Cerebellar nuclear complex (tissue), 1 donor: ENCODE measurements at places on chromosomes 4 and X.

DNA sequence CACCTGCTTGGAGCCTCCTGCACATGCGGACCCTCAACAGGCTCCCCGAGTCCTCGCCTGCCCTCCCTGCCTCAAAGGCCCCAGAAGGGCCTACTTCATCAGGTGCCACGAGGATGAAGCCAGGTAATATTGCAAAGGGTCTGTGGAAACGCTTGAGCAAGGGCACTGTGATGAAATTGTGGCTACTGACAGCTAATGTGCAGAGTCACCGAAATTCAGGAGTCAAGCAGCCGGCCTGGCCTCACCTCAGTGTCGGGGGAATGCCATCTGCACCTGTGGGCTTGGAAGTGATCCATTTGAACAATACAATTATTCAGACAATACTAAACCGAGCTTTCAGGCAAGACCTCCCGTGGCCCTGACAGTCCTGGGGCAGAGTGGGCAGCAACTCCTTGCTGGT lies 3.1 kb upstream of the FGFR3 start:
- no peak for DNase-seq

DNA sequence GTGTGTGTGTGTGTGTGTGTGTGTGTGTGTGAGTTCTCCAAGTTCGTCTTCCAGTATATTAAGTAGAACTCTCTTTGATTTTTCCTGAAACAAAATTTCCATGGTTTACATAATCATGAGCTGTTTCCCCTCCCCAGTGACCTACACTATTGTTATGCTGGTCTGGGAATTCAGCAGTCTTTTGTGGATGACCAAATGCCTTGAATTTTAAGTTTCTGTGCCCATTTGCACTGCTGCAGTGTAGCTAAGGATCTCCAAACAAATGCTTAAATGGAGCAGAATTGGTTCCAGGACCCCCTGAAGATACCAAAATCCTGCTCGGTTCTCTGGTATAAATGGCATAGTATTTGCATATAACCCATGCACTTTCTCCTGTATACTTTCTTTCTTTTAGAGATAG lies 77.2 kb upstream of the SLC34A2 start:
- DNase-seq: no peak

DNA sequence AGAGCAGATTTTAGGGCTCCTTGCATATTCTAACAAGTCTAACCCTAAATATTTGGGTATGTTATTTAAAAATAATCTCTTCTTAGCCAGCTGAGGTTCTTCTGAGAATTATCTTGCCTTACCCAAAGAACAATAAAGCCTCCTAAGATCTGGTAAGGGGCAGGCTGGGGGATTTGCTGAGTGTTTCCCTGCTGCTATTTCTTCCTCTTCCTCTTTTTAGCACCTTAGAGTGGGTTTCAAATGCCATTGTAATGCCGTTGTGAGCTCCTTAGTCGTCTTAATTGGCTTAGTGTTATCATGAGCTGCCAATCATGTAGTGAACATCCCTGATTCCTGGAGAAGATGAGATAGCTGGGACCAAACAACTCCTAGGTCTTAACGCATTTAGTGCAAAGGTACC lies 15.4 kb downstream of the STOX2 start:
- no peak for DNase-seq

DNA sequence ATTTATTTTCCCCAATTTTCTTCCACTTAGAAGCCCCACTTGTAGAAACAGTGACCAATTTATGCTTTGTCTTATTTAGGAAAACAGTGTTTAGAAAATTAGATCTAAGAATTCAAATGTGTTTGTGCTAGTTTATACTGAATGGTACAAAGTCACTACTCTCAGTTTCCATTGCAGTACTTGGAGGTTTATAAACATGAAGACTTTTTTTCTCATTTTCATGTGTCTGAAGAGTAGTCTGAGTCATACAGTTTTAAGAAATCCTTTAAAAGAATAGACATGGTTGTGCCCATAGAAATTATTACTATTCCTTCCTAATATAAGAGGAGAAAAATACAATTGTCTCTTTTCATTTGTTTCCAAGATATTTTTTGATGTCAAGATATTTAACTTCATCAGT lies 458.7 kb downstream of the NAF1 start:
- DNase-seq: no peak

DNA sequence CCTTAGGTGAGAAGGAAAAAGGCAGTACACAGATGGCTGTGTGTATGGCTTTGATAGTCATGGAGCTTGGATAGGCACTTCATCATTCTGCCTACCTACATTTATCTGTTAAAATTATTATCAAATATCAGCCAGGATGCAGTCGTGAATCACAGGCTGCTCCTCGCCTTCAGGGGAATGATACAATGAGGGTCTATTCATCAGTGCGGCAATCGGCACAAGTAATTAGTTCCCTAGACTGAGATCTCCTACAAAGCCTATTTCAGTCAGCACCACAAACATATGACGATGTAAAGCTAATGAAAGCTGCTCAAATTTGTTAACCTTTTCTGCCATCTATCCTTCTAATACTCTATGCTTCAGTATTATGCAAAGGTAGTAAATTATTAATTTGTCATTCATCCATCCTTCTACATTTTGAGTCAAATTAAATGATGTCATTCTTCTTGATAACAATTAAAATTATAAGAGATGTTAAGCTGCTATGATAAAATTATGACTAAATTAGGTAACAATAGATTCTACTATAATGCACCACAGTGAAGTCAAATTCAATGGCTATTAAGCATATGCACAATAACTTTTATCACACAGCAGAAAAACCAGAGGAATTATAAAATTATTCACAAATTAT lies 19.0 kb downstream of the MAB21L2 start:
- no peak for DNase-seq

GRCh38 chr4:31366041-31366440 lies 645.9 kb downstream of the PCDH7 start:
- DNase-seq: no peak

GRCh38 chr4:82773057-82773456 lies 25.5 kb downstream of the SCD5 start:
- no peak for DNase-seq

GRCh38 chr4:7787681-7788141 lies 151.9 kb downstream of the AFAP1 start:
- DNase-seq: no peak

GRCh38 chr4:28149762-28150161 lies 1289.1 kb downstream of the STIM2 start:
- DNase-seq: no peak

DNA sequence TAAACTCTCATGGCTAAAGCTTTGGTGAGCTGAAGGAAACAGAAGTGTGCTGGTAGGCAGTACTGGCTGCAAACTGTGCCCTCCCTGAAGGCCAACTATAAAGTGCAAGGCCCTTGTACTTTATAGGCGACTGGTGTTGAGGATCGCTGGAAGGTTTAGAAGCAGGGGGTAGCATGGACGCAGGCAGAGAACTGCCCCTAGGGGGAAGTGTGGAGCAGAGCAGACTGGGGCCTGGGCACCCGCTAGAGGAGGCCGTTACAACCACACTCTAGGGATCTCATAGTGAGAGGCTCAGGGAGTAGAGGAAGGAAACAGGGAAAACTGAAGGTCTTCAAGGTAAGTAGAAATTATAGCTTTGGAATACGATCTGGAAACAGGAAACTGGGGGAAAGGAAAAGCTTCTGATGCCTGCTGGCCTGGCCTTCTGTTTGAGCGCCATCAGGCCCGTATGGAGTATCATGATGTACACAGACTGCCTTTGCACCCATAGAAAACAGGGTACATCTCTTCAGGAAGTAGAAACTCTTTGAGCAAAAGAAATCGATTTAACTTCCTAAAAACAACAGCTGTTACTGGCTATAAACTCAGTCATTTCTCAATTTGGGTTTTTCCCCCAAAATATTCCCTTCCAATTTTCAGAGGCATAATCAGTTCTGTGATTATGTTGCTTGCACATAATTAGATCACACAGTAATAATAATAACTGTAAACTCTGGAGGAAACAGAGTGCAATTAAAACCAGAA lies 23.9 kb upstream of the TMSB4X start:
- DNase-seq: no peak

DNA sequence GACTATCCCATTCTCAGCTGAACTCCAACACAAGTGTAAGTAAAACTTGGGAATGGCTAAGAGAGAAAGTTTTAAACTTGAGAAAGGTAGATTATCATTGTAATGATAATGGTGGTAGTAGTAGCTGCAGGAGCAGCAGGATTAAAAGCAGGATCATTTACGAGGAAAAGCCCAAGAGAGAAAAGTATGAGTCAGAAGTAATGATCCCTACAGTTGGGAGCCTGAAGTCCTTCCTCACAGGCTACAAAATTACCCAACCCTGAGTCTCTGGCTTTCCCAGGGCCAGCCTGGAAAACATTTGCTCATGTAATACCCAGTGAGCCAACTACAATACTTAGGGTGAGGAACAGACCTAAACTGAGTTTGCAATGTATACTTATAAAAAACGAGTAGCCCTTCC lies 4.4 kb upstream of the PRDM8 start:
- no peak for DNase-seq

DNA sequence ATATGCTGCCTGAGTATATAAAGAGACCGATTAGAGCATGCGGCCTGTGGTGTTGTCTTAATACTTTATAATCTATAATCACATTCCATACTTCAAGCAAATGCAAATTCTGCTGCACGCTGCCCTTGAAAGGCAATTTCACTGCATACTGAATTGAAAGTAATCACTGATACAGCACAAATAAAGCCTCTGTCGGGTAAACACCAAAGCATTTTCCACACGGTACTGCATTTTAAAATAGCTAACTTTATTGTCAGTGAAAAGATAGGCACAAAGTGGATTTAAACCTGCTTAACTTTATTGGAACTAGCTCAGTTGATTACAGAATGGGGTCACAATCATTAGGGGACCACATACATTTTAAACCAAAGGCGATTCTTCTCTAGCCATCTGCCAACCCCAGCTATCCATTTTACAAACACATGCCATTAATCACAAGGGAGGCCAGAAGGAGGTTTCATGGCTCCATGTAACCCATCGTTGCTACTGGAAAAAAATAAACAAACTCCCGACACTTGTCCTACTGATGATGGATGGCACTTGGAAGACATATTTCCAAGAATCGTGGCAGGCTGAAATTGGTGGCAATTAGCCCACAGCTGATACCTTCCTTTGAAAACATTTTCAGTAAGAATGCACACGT lies 65.9 kb downstream of the AMOT start:
- DNase-seq: no peak

- no peak for DNase-seq
Measured at GRCh38 chr4:98937986-98938720, 9.2 kb upstream of the EIF4E start.

DNA sequence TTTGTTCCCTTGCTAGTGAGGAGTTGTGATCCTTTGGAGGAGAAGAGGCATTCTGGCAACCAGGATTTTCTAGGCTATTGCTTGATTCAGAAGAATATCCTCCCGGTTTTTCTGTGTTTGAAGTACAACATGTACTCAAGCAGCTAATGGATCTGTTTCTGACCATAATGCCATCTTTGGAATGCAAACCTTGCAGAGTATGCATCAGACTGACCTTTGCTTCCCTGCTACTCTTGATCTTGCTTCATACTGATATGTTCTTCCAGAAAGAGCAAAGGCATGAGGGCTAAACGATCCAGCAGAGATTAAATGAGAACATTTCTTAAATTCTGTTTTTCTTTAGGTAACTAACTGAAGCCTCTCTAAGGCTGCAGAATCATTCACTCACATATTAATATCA lies 265.4 kb upstream of the SLC7A11 start:
- DNase-seq: no peak

DNA sequence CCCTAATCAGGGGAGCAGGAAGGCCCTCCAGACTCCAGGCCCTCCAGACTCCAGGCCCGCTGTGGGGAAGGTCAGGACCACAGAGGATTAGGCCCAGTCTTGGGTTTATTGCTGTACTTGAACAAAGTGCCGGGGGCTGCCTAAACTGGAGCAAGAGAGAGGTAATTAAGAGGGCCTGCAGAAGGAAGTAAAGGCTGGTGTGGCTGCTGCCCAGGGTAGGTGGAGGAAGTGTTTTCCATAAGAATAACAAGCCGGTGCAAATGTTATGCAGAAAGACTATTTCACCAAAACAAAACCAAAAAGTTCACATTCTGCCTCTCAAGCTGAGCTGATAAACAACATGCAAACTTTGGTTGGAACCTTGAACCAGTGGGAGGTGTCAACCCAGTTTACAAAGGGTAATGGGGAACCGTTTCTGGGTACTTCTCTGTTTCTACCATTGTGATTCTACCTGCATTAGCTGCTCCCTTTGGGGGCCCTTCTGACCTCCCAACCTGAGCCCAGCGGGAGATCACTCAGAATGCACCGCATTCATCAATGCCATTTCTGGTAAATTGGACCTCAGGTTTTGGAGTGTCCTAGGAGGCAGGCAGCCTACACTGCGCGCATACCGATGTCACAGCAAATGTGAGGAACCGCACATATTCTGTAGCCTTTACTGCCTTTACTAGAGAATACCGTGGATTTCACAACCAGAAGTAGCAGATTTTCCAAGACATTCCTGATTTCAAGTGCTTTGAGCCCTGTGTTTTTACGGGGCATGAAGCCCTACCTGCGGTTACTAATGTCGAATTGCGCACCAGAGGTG lies 59.7 kb upstream of the BCOR start:
- no peak for DNase-seq

- no peak for DNase-seq
Measured at GRCh38 chrX:48976086-48976485, 4.4 kb upstream of the KCND1 start.

- DNase-seq: no peak
Measured at GRCh38 chrX:151384807-151385206, 12.2 kb upstream of the VMA21 start.

DNA sequence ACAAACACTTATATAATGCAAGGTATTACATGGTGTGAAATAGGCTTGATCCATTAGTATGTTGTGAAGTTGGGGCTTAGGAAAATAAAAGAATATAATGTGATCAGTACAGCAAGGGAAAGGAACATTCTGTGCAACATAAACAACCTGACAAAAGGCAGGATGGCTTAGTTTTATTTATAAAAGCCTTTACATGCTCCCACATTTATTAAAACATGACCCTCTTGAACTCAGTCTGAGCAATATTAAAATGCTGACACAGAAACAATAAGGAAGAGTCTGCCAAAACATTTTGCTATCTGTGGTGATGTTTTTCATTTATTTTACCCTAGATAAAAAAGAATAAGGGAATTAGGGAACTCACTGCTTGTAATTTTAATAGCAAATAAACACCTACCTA lies 519.7 kb downstream of the PCDH7 start:
- DNase-seq: no peak

- no peak for DNase-seq
Measured at GRCh38 chrX:98068024-98068580, 1184.4 kb downstream of the RPA4 start.

GRCh38 chr4:132955146-132955545 lies 193.9 kb upstream of the PCDH10 start:
- DNase-seq: no peak

- no peak for DNase-seq
Measured at GRCh38 chr4:10063544-10064300, 42.4 kb upstream of the SLC2A9 start.

DNA sequence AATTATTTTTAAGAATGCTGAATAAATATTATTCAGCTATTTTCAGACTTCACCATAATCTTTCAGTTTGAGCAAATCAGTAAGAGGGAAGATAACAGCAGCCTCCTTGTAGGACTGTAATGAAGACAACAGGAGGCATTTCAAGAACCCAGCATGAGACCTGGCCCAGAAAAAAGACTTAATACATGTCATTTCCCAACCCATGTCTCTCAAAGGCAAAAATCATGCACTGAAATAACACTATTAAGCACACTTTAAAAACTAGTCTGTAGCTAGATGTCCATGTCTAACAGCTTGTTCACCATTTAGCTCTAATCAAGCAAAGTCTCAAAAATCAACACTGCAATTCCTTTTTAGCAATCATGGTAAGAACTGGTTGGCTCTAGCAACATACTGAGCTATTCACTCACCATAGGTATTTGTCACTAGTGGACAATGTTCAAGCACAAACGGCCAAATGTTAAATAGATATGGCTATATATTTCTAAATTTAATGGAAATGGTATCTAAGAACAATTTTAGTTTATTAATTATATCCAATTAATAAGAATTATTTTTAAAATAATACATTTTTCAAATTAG lies 109.9 kb downstream of the WDFY3 start:
- DNase-seq: no peak
